ENCODE measurements at places on chromosomes 5 and 9.

GRCh38 chr9:764105-764524, 77.4 kb upstream of the DMRT1 start:
- DNase-seq, result no peak

GRCh38 chr5:71974622-71975021, 132.7 kb upstream of the MAP1B start:
- DNase-seq, result no peak

- DNase-seq, result no peak
These were observed 8.8 kb upstream of the HSDL2 start for GRCh38 chr9:112371060-112371459.

DNA sequence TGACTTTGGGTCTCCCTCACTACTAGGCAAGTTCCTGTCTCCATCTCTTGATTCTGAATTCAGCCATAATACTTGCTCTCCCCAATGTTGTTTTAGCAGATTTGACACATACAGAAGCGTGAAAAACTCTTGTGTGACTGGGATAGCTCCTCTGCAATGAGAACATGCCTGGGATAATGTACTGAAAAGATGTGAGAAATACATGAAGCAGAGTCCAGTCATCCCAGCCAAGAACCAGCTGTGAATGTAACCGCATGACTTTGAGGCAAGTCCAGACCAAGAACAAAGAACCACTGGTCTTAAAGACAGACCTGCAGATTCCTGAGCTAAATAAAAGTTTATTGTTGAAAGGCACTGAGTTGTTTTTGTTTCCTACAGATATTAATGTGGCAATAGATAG, 135.0 kb downstream of the NMUR2 start:
- no peak for DNase-seq

- no peak for DNase-seq
These were observed 21.0 kb upstream of the MRNIP start for GRCh38 chr5:179879690-179880010.

DNA sequence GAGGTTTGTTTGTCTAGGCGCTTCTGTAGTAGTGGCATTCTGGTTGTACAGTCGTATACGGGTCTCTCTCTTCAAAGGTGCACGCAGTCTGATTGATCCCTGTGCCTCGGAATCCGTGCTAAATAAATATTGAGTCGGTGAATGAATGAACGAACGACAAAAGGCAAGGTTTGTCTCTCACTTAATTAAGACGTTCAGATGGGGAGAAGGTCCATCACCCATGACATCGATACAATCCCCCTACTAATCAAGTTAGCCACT, 500 bp upstream of the CREBRF start:
- DNase-seq, result no peak

GRCh38 chr9:83537331-83538171, 650 bp downstream of the FRMD3 start:
- DNase-seq, result no peak

DNA sequence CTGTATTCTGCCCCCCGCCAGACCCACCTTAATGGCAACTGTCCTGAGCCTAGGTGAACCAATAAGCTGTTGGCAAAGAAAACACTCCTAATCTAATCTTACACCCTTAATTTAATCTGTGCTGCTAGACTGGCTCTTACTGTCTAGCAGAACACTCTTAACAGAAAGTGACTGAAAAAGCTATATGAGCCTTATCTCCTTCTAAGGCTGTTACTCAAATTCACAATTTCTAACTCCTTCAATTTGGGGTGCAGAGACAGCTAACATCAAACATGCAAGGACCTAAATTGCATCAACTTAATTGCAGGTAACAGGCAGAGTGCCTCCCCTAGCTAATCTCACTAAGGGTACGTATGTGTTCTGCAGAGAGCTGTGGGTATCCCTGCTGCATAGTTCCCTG, 49.5 kb upstream of the MAP1B start:
- no peak for DNase-seq

DNA sequence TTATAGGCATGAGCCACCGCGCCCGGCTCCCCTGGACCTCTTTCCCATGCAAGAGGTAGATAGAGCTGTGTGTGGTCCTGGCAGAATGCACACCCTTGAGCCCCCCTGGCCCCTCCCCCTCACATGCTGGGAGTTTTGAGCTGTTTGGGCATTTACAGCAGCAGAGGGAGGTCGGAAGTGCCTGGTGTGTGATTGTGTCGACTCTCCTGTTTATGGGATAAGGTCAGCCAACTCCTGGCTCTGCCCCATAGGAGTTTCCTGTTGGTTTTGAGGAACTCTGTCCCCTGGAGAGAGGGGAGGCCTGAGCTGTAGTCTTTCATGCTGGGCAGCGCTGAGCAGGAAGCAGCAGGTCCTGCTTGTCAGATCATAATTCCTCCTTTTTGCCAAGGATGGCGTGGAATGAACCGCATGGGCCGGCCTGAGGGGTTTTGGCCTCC, 6.0 kb downstream of the LRRC8A start:
- no peak for DNase-seq

GRCh38 chr5:131812371-131813160, 15.7 kb upstream of the FNIP1 start:
- no peak for DNase-seq

- DNase-seq, result no peak
These were observed 462.9 kb downstream of the BNC2 start for GRCh38 chr9:16407617-16408016.

- DNase-seq, result no peak
These were observed 21.9 kb downstream of the TTC1 start for GRCh38 chr5:160030631-160031377.
